Neural progenitor cell (in vitro differentiated cells): ENCODE measurements at places on chromosomes 2 and 18.

DNA sequence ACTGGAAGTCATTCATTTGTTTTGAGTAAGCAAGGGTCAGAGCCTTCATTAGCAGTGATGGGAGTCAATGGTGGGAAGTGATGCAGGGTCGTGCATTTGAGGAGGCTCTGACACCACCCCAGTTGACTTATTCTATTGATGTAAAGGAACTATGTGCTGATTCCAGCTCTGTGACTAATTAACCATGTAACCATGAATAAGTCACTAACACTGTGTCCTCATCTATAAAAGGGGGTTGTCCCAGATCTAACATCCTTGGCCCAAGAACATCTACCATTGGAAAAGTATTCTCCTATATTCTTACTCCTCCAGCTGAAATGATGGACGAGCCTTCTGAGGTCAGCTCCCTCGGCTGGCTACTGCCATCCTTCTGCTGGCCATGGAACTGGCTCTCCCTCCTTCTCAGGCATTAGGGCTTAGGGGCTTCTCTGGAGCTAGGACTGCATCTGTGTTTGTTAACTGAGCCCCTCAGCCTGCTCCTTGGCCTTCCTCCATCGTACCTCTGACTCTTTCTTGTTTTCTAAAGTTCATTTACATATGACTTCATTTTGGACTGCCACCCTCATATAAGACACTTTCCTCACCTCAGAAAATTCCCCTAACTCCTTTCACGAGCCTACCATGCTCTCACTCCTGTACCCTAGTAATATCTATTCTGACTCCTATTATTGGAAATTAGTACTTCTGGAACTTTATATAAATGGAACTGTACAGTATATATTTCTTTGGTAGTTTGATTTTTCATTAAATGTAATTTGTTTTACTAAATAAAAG lies 115.5 kb downstream of the KCTD1 start:
- DNase-seq: no peak

DNA sequence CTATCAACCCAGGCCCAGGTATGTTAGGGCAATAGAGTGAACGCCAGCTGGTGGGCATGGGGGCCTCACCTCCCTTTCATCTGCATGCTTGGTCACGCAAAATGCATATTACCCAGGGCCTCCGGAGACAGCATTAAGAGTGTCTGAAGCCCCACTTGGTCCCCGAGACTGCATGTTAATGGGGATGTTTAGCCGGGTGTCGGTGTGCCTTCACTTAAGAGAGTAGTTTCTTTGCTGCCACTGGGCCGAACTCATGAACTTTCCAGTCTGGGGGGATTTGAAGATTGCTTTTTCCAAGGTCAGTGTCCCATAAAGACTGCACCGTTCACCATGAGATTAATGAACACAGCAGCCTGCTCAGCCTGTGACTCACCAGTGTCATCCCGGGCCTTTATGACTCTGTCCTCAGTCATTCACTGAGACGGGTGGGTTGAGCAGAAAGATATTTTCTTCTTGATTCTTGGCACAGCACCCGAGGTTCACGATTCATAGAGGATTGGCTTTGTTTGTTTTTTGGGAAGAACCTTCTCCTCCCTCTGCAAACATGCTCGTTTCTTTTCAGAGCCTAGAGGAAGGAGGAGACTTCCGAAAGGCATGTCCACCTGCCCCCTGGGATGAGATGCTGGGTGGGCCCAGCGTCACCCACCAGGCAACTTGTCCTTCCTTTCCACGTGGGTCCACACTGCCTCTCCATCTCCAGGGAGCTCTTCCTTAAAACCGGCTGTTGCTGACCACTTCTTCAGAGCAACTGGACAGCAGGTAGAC lies 199.1 kb downstream of the GLI2 start:
- no peak for DNase-seq

- no peak for DNase-seq
These were observed 107.9 kb downstream of the ALPK2 start for GRCh38 chr18:58520969-58521368.

DNA sequence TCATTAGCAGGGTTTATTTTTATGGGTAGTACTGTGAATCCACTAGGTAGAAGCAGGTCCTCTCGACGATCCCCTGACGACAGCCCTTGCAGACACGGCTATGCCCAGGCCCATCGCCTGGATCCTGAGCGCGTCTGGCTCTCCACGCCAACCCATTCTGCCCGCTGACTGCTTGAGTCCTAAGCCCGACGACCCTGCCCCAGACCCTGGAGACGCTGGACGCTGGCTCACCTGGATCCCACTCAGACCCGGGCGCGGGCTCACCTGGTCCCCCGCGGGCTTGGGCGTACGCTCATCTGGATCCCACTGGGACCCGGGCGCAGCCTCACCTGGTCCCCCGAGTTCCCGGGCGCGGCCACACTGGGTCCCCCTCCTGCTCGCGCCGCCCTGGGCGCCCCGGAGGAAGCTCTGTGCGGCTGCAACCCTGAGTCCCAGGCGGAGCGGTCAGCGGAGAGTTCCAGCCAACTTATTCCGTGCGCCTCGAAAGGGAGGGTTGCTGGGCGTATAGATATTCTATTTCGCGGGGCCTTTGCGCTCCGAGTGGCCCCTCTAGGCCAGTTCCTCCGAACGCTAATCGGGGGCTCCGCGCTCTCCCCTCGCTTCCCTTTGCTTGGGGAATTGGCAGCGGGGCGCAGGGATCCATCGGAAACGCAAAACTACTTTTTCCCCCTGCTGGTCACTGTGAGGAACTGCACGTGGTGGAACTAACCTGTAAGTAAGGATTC lies 22.4 kb upstream of the RMP24 start:
- DNase-seq: peak; percentile 90

GRCh38 chr2:172770887-172771286 lies 35.2 kb downstream of the RAPGEF4 start:
- DNase-seq: no peak

DNA sequence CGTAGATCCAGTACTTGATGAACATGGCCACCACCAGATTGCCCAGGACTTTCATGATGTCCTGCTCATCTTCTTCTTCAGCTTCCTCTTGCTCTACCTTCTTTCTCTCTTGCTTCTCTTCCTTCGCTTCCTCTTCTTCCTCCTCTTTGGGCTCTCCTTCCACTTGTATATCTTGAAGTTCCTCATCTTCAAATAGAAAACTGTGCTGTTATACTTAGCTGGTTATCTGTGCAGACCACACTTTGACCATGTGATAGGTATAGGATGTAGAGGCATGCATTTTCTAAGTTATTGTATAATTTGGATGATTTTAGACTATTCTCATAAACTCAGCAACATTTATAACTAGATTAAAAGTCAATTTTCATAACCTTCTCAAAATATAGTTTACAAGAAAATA lies 263.4 kb downstream of the NAPG start:
- DNase-seq: no peak

DNA sequence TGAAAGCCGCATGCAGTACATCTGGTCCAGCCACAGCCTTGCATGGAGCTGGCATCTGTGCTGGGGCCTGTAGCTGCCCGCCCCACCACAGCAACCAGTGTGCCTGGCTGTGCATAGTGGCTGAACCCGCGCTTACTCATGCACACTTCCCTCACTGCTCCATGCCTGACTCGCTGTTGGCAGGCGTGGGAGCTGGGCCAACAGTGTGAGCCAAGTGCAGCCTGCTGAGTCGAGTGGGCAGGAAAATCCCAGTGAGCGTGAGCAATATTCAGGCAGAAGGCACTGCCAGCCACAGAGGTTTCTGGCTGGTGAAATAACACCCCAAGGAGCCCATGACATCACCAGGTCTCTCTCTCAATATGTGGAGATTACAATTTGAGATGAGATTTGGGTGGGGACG lies 1674.1 kb upstream of the TMEFF2 start:
- no peak for DNase-seq

GRCh38 chr18:2143636-2144035 lies 427.7 kb downstream of the METTL4 start:
- no peak for DNase-seq

DNA sequence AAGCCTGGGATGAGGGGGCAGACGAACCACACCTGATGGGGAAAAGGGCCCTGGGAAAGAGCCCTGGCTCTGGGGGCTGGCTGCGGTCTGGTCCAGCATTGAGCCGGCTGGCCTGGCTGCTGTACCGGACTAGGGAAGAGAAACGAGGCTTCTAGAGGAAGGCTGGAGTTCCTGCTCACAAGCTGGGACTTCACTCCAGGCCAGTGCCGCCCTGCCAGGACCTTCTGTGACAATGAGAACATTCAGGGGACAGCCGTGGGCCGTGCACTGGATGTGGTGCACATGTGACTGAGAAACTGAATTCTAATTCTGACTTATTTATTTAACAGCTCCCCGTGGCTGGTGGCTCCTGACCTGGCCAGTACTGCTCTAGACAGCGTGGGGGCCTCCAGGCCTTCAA lies 269.3 kb downstream of the HDAC4 start:
- no peak for DNase-seq

DNA sequence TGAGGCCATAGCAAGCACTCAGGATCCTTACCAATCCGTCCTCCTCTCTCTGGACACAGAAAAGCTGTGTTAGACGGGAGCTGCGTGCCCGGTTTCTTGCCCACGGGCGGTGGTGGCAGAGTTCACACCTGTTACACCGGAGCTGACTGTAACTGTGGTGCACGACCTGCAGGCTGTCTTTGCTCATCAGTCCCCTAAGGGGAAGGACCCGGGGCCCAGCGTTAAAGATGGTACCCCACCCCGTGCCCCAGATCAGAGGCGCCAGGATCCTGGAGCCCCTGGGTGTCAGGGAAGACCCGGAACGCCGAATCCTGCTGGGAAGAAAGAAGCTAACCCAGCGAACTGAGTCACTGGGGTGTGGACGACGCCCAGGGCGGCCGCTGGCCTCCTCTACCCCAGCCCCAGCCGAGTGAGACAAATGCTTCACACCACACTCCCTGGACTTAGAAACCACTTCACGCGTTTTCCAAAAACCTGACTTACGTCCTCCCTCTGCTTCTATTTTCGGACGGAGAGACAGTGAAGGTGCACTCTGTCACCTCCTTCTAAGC lies 293.6 kb upstream of the SALL3 start:
- no peak for DNase-seq

GRCh38 chr2:19478409-19478808 lies 120.0 kb upstream of the OSR1 start:
- DNase-seq: no peak

DNA sequence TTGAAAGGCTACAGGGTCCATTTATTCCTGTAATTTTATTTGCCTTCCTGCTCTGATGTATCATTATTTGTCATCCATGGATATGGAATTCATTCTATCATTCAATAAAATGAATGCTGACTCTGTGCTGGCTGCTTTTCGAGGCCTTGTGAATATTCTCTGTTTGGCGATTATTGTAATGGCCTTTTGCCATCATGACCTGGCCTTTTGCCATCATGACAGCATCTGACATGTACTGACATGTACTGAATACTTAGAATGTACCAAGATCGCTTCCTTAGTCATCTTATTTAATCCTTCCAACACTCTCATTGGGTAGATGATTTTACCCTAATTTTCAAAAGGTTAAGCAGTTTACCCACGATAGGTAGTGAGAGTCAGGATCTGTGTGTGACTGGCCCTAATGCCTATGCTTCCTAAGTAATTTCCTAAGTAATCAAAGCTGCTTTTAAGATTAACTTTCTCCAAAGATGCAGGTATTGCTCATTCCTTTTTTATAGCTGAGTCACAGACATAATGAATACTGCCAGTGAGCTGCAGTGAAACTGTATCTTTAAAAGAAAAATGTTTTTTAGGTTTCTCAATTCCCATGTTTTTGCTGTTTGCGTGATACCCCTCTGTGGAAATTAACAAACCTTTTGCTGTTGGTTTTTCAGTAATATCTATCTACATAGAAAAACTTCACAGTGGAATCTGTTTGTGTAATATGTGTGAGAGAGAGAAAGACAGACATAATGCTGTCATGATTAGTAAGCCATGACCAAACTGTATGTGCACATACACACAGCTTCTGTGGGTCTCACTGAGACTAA lies 127.8 kb downstream of the CERS6 start:
- no peak for DNase-seq

- no peak for DNase-seq
These were observed 79.5 kb downstream of the SLC8A1 start for GRCh38 chr2:40372283-40372985.

- DNase-seq: peak; percentile 76
These were observed 243.0 kb downstream of the CELF4 start for GRCh38 chr18:37322492-37323035.

DNA sequence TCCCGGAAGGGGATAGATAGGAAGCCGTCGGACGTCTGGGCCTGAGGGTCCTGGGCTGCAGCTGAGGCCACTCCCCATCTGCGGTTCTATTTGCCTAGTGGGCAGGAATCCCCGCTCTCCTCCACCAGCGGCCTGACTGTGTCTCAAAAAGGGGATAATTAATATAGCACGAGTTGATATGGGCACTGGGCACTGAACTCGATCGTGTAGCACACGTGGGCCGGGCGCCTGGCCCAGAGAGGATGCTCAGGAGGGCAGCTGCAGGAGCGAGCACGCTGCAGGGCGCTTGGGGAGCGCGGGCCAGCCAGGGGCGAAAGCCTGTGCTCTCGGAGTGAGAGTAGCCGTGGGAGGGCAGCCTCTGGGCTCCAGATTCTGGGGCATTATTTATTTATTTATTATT lies 8.8 kb upstream of the GBX2 start:
- DNase-seq: no peak
